ENCODE measurements at places on chromosomes 3 and 15.

DNA sequence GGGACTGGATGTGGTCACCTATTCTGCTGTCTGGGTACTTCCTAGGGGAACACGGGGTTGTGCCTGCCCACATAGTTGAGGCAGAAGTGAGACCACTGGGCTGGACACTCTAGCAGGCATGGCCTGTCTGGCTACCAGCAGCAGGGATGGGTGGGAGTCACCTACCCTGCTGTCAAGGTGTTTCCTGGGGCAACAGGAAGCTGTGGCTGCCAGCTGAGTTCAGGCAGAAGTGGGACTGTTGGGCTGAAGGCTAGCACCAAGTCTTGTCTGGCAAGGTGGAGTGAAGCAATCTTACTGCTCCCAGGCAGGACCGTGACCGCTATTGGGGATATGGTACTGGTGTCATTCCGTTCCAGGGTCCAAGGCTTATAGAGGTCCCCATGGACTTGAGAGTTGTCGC lies 20.3 kb upstream of the ZDHHC23 start:
- DNase-seq, result no peak

DNA sequence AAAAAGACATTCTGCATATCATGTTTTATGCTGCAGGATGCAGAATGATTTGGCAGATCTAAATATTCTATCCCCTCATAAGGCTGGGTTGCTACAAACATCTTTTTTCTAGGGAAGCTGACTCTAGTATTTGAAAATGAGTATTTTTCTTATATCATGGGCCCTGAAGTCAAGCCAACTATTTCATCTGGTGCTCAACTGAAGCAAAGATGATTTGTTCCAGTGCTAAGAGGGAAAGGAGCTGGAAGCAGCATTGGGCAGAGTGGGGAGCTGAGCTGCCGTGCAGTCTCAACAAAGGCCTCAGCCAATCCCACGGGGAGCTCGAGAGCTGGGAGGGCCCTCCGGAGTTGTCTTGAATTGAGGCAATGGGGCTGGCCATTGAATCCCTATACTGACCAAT lies 155.3 kb upstream of the SLCO3A1 start:
- no peak for DNase-seq

- no peak for DNase-seq
Measured at GRCh38 chr3:77524463-77524862, 484.6 kb downstream of the ROBO2 start.

DNA sequence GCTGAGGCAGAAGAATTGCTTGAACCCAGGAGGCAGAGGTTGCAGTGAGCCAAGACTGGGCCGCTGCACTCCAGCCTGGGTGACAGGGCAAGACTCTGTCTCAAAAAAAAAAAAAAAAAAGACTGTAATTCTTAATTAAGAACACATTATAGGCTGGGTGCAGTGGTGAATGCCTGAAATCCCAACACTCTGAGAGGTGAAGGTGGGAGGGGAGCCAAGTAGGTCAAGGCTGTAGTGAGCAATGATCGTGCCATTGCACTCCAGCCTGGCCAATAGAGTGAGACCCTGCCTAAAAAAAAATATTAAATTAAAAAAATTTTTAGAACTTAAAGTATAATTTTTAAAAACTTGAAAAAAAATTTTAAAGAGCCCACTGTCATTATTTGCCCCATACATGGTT lies 13.4 kb upstream of the ARPIN start:
- no peak for DNase-seq

- no peak for DNase-seq
Measured at GRCh38 chr15:67534360-67534759, 8.1 kb upstream of the MAP2K5 start.

All from thoracic aorta (tissue), 2 donors.